ENCODE measurements at places on chromosomes 5 and 9.

GRCh38 chr9:108377382-108377781, 478.4 kb downstream of the ACTL7B start:
- DNase-seq: no peak

DNA sequence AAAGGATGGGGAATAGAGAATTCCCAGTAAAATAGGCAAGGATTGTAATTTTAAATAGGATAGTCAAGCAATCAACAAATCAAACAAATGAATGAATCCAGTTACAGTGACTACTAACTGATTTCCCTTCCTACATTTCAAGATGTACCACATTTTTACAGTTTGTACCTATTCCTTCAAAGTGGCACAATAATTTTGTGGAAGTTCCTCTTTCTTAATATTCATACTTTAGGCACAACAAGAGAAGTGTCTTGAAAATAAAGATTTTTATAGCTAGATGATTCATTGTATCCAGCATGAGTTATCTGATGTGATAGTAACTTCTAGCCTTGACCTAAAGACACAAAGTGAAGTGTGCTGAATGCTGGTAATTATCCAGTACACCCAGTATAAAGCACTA, 122.2 kb upstream of the ACOT12 start:
- DNase-seq: no peak

GRCh38 chr9:104075801-104076753, 18.0 kb upstream of the SMC2 start:
- DNase-seq: peak; percentile 17

GRCh38 chr9:137299203-137299565, 2.9 kb downstream of the NRARP start:
- DNase-seq: no peak

DNA sequence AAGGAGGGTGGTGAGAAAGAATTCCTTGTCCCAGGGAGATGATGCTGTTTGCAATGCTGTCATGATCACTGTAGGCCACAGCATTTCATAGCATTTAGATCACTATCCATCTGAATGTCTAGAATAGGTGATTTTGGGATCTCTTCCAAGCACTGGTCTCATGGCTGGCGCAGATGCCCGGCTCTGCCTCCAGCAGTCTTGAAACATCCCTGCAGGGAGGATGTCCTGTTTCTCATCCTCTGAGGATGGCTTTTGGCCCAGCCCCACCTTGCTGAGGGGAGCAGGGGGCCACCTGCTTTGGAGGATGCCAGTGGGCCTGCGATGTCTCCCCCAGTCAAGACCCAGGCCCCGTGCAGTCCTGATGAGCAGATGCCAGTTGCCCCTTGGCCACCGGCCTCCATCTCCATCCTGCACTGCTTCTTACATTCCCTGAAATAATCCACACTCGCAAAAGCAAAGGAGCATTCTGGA, 63.5 kb upstream of the GARNL3 start:
- no peak for DNase-seq

GRCh38 chr9:127305838-127306226, 41.3 kb downstream of the GARNL3 start:
- peak; percentile 3 for DNase-seq

DNA sequence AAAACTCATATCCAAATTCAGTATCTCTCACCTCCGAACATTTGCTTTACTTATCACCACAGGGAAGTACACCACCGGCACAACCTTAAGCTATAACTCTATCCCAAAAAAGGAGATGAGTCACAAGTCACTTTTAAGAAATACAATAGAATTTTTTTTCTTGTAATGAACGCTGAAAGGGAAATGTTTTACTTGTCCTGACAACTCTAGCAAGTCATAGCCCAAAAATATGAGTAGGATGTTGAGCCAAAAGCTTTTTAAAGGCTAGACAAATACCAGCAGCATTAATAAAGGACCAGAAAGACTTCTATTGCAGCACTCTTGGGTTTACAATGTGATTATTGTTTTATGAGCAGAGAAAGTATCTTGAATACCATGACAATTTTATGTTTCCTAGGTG, 147.3 kb upstream of the FST start:
- DNase-seq: no peak

DNA sequence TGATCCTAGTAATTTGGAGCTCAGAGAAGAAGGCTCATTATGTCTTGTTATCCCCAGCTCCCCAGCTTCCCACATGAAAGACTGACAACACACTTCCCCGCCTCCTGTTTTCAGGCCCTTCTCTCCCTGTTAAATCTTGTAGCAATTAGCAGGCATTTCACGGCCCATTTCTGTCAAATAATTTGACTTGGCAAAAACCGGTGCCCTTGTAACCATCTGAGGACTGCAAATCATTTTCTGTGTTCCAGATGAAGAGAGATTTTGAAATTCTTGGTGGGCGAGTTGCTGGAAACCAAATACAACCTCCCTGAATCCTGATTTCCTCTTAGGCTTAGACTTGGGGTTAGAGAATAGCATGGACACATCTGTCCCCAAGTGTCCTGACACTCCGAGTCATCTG, 109.7 kb downstream of the MSX2 start:
- DNase-seq: no peak

GRCh38 chr9:16032799-16033198, 480.0 kb downstream of the CCDC171 start:
- peak; percentile 37 for DNase-seq

GRCh38 chr5:93595420-93596147, 12.6 kb downstream of the NR2F1 start:
- no peak for DNase-seq

GRCh38 chr5:43231977-43232376, 40.0 kb downstream of the NIM1K start:
- DNase-seq: peak; percentile 36

DNA sequence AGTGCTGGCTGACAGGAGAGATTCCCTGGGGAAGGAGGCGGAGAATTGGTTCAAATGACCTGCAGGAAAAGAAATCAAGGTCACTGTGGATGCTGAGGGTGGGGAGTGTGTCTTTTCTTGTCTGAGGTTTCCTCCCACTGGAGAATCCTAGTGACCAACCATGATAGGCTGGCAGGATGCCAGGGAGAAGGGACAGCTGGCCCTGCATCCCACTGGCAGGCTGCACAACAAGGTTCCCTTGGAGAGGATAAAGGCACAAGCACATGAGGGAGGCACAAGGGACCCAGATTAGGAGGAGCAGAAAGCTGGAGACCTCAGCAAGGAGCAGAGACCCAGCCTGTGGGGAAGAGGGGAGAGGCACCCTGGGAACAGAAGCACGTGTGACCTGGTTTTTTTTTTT, 11.4 kb upstream of the ZDHHC12 start:
- no peak for DNase-seq

GRCh38 chr9:34070606-34071324, 22.1 kb upstream of the UBAP2 start:
- no peak for DNase-seq

DNA sequence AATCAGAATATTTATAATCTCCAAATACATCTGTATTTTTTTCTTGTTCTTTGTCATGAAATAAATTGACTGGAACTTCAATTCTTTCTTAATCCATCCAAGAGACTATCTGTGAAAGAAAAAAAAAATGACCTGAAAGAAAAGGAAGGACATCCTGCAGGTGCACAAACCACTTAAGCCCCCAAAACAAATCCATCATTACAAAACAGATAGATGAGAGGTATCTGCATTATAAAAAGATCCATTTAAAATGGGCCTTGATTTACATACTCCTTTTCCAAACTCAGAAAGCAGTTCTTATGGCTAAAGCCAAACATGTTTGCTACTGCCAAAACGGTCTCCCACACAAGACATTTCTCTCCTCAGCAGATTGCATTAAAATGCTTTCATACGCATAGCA, 85.5 kb downstream of the ELAVL2 start:
- DNase-seq: no peak

DNA sequence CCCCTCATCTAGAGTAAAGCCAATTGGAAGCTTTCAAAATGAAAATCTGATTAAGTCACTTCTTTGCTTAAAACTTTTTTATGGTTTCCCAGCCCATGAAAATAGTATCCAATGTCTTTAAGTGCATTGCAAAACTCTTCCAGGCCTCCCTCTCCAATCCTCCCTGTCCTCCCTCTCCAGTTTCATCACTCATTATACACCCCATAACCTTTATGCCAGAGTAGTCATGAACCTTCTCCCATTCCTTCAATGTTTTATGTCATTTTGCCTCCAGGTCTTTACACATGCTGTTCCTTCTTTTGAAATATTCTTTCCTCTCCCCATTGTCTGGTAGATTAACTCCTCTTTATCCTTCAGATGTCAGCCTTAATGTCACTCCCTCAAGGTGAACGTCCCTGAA, 8.1 kb upstream of the ZNF354A start:
- DNase-seq: no peak

DNA sequence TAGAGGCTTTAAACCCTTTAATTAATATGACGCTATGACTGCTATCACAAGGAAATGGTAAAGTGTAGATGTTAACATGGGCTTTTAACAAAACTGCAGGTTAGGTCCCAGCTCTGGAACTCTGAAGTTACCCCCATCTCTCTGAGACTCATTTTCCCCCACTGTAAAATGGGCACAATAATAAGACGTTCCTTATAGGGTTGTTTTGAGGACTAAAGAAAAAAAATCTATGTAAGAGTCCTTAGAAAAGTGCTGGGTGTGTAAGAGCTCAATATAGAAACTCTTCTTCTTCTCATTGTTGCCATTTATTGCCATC, 45.8 kb upstream of the STK32A start:
- no peak for DNase-seq

DNA sequence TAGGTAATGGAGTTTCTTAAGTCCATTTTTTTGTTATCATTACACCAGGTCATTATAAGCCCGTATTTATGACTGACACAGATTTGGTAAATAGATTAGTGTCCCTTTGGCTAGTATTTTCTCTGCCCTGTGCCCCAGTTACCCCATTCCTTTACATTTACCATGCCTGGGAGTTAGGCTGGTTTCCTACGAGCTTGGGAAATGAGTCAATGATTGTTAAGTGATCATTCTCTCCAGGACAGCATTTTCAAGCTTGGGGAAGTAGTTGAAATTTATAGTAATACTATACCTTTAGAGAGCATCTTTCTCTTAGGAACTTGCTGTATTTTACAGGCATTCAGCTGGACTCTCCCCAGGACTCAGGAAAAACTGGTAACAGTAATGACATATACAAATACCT, 573.1 kb downstream of the TLE4 start:
- no peak for DNase-seq

GRCh38 chr5:55027595-55027994, 3.5 kb downstream of the GZMK start:
- DNase-seq: no peak

DNA sequence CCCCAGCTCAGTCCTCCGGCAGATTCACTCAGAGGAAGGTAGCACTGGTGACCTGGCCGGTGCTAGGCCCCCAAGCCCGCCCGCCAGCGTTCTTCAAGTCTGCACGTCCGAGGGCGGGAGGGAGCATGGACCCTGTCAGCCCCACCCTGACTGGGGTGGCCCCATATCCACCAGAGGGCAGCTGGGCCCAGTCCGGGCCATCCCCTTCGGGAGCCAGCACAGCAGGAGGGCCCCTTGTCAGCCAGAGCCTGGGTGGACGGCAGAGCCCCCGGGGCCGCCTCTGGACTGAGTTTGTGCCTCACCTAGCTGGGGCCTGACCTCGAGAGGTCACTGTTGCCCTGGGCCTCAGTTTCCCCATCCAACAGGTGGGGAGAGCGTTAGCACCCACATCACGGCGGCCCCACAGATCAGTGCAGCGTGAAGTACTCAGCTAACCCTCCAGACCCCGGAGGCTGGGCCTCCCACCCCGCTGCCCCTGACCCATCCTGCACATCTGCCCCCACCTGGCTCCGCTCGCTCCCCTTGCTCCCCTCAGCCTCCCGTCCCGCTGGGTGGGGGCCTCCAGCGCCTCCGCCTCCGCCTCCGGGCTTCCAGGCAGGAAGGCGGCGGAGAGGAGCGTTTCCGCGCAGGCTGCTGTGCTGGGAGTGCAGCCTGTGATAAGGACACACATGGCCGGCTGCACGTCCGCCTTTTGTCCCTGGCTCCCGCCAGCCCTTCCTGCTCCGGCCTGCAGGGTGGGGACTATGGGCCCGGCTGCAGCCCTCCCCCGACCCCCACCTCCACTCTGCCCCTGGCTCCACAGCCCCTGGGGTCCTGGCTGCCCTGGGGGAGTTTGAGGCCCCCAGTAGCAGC, 16.6 kb upstream of the EGFL7 start:
- DNase-seq: no peak

DNA sequence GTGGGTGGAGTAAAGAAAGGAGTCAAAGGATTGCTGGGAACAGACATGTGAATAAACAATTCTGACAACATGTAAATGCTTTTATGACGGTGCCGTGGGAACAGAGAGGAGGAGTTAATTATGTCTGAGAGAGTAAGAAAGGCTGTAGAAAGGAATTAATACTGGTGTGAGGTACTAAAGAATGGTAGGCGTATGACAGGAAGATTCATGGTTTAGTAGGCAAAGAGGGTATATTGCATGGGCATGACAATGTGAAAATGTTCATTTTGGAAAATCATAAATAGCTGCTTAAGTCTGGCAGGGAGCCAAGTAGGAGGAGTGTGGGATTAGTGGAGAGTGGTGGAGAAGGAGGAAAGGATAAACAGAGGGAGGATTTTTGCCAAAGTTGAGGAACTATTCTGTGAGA, 19.7 kb downstream of the NAA35 start:
- DNase-seq: no peak

GRCh38 chr5:8418049-8418426, 549.1 kb downstream of the MTRR start:
- no peak for DNase-seq
